ENCODE measurements at places on chromosomes 2 and 18. TPM values are rescaled to one million over a fixed set of nuclear protein-coding genes. Genes with fewer than 3 reads are reported as not detected.

Gene LCT
- 12.3 TPM for total RNA-seq

Gene IL1A
- total RNA-seq: not detected

Gene CAPN14
- 1.3 TPM for total RNA-seq

Gene GCKR
- 33.2 TPM for total RNA-seq

Gene EPHA4
- total RNA-seq: 4.9 TPM
